ENCODE measurements at places on chromosomes 6 and 20.

DNA sequence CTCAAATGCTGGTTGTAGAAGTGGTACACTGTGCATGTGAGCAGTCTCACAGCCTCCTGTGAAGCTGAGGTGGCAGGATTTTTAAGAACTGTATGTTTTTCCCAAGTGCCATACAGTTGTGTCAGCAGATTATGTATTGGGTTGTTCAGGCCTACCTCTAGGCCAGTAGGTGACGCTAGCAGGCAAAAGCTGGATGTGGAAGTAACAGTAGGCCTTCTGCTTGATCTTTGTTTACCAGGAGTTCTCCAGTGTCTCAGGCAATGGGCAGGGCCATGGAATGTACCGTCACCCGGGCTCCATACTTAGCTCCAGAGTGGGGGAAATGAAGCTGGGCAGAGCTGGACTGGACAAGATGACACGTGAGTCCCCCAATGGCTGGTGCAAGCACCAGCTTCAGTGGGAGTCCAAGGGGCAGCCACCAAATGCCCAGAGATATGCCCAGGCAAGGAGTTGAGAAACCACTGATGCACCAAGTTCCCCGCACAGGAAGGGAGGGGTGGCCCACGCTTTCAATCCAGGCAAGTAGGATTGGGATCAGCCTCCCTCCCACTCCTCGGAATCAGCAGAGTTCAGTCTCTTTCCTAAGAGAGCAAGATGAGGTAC is 289.7 kb downstream of the HTR1B start:
- no peak for DNase-seq

DNA sequence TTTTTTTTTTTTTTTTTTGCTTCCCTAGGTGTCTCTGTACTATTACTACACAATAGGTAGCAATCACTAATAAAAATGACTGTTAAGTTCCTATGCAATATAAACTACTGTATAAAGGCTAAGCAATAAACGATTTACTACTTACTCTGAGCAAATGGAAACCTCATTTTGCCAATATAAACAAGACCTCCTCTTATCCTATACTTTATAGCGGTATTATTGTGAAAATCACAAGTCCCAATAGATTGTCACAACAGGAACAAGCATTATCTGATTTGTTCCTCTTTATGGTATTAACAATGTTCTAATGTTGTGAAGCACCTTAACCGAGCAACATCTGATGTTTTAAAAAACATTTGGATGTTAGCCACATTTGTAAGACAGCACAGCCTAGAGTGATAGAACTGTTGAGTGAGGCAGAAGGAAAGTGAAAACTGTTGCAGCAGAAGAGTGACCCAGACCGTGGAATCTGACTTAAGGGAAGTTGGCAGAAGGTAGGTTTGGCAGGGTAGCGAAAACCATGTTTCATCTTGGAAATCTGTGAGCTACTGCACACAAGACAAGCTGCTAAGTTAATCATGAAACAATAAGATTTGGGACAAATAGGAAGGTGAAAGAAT is 94.2 kb downstream of the MYLK4 start:
- no peak for DNase-seq

DNA sequence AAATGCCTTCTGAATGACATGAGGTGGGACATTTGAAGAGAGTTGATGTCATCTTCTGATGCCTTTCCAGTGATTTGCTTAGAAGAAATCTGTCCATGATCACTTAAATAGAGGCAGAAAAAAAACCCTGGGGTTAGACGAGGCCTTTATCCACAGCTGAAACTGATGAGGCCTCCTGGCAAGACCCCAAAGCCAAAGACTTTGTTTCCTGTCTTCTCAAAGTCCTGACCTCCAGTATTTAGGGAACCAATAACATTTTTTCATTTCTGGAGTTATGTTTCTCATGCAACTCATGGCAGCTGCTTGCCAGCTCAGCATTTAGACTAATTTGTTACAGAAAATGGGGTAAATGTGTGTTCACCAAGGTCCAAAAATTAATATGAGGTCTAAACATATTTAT is 248.0 kb upstream of the PRDM1 start:
- peak; percentile 71 for DNase-seq

GRCh38 chr6:32785781-32786533 is 22.6 kb upstream of the HLA-DQB2 start:
- peak; percentile 61 for DNase-seq

GRCh38 chr6:138533667-138534066 is 34.4 kb upstream of the NHSL1 start:
- DNase-seq = no peak

GRCh38 chr6:138586638-138587037 is 87.3 kb upstream of the NHSL1 start:
- no peak for DNase-seq

GRCh38 chr20:21106171-21107017 is at the start of gene LINC00237:
Gene LINC00237 (minus strand): TSS chr20:21106358.
- no peak for DNase-seq

DNA sequence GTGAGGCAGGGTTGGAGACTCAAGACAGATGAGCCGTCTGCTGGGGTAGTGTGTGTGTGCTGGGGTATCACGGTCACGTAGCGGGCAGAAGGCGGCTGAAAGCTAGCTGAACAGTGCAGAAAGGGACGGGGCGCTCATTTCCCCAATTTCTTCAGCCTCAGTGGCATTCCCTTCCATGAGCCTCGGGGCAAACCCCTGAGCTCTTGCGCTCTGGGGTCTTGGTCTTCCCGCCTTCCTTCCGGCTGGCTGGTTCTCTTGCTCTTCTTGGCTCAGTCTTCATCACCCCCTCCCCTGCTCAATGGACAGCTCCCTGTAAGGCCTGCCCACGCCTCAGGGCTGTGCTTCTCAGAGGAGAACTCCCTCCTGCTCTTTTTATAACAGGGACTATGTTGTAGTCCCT is 15.5 kb upstream of the TMEM181 start:
- no peak for DNase-seq

- no peak for DNase-seq
These were observed 52.6 kb downstream of the SMLR1 start for GRCh38 chr6:130879826-130880225.

DNA sequence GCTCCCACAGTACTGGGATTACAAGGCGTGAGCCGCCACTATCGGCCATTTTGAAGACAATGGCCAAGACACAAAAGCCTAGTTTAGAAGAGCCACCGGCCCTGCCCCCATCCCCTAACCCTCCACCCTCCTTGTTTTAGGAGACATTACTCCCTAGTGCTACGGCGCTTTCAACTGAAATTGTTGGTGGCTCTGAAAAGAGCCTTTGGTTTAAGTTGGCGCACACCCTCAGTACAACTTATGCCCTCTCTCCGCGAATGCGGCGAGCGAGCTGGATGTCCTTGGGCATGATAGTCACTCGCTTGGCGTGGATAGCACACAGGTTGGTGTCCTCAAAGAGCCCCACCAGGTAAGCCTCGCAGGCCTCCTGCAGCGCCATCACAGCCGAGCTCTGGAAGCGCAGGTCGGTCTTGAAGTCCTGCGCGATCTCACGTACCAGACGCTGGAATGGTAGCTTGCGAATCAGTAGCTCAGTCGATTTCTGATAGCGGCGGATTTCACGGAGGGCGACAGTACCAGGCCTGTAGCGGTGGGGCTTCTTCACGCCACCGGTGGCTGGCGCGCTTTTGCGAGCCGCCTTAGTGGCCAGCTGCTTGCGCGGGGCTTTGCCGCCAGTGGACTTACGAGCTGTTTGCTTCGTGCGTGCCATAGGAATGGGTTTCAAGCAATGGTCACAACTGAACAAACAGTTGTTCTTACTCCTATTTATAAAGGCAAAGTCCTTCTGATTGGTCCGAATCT is 114.9 kb upstream of the BTN3A2 start:
- DNase-seq = peak; percentile 83

DNA sequence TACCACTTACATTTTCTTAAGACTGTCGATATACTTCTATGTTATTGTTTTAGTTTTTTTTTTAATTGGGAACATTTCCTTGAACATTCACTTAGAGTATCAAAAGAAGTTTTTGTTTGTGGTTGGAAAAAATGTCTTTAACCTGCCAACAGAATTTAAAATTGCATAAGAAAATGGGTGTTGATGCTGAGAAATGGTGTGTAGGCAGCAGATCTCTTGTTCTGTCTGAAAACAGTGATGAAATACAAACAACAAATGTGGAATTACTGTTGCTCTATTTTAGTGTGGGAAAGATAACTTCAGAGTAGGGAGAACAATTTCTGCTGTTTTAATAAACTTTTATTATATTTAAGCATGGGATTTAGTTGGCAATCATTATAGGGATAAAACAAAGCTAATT is 293.5 kb downstream of the CDKAL1 start:
- DNase-seq = peak; percentile 43

DNA sequence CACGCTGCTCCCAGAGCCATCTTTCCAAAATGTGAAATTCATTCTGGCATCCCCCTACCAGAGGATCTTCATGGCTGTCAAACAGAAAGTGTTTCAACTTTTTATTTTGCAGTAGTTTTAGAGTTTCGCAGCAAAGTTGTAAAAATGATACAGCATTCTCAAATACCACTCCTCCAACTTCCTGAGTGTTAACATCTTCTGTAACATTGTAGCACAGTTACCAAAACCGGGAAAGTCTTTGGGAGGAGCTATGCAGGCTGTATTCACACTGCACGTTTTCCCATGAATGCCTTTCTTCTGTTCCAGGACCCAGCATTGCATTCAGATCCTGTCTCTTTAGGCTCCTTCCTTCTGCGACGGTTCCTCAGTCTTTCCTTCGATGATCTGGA is 30.1 kb downstream of the CDYL start:
- DNase-seq = no peak

GRCh38 chr6:34771727-34772126 is 14.4 kb downstream of the SNRPC start:
- DNase-seq = peak; percentile 72

GRCh38 chr6:1380625-1381427 is 8.6 kb upstream of the FOXF2 start:
- no peak for DNase-seq

DNA sequence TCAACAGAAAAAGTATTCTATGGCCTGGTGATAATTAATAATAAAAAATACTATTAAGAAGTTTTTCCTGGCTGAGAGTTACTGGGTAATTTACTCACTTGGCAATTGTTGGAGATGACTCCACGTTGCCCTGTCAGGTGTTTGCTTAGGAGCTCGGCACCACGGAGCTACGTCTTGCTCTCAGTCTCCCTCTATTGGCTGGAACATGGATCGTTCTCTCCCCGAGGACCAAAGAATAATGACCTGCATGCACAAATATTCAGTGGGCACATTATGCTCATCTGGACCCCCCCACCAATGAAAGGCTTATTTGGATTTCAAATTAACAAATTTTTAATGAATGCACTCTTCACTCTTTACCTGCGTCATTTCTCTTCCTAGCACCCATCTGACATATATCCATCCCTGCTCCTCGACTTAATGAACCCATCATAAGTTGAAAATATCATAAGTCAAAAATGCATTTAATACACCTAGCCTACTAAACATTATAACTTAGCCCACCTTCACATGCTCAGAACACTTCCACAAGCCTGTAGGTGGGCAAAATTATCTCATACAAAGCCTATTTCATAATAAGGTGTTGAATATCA is 71.0 kb upstream of the CD83 start:
- DNase-seq = peak; percentile 49

GRCh38 chr6:168686831-168687730 is 246.1 kb downstream of the SMOC2 start:
- DNase-seq = no peak
